ACHN (cell line): ENCODE measurements at places on chromosomes 7 and 10.
A peak's percentile ranks its signal among the peaks of the same experiment; 100 is the strongest.

DNA sequence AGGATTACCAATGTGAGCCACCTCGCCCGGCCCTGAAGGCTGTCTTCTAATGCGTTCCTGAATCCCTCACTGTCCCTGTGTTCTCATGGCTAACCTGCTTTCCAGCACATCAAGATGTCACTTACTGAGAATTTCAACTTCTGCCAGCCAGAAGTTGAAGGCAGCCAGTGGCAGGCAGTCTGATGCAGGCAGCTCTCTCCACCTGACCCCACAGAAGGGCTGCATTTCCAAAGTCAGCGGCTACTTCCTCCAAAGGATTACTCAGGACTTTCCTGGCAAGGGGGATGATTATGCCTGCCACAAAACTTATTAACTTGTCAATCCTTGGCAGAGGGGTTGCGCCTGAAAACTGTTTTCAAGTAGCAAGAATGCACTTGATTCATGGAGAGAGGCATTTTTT, 1219.4 kb downstream of the TYW1 start:
- no peak for DNase-seq

- peak; percentile 62 for DNase-seq
These were observed 168.0 kb downstream of the ARHGAP12 start for GRCh38 chr10:31760674-31761081.

- DNase-seq, result peak; percentile 93
These were observed 30.4 kb downstream of the PDLIM1 start for GRCh38 chr10:95260397-95260881.

- DNase-seq, result no peak
These were observed 20.6 kb downstream of the DNAJB6 start for GRCh38 chr7:157357129-157358040.
